GM23248 (cell line): ENCODE measurements at places on chromosomes 1 and 21. TPM values are rescaled to one million over a fixed set of nuclear protein-coding genes. Genes with fewer than 3 reads are reported as not detected.

- H3K27ac ChIP-seq = no peak overlapping the region
- H3K4me1 ChIP-seq = 0 out of 2 replicates have a peak, but pooled peaks cover 5% of the 10 kb centered on the region
- peak; percentile 32 for DNase-seq
- H3K36me3 ChIP-seq = no peaks in the 10 kb centered on the region
These were observed 4.5 kb downstream of the PMVK start for GRCh38 chr1:154931940-154932487.

DNA sequence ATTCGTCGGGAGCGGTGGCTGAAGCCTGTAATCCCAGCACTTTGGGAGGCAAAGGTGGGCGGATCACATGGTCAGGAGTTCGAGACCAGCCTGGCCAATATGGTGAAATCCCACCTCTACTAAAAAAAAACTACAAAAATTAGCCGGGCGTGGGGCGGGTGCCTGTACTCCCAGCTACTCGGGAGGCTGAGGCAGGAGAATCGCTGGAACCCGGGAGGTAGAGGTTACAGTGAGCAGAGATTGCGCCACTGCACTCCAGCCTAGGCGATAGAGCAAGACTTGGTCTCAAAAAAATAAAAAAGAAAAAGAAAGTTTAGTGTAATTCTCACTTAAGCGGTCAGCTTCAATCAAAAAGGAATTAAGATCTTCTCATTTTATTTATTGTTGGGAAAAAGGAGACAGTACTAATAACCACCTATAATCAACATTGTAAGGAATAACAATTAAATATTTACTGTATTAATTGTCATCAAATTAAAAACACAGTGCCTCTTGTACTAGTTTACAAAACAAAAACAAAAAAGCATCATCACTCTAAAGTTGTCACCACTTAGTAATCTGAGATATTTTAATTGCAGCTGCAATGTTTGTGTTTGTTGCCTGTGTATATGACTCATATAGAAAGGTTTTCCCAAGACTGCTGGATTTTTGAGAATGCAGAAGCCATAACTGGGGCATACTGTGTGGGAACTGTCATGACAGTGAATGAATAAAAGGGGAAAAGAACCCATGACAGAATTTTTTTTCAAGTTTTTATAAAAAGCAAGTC lies 3.7 kb downstream of the FBXO42 start:
- peak; percentile 89 for DNase-seq
- peak overlapping the region; percentile 70 for H3K27ac ChIP-seq
- H3K4me1 ChIP-seq = peaks cover 33% of the 10 kb centered on the region

DNA sequence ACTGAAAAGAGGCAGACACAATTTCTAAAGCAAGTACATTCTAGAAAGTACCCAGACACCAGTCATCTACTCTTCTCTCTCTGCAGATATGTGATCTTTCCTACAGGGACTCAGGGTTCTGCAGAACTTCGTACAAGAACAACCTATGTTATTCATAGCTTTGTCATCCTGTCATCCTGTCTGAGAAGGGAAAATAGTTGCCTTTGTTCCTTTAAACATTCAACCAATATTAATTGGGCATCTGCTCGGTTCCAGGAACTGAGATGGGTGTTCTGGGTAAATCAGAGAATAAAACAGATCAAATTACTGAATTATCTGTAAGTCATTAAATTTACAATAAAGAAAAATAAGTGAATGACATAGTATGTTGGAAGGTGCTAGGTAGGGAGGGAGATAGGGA lies 504.9 kb downstream of the MATN1 start:
- H3K27ac ChIP-seq = no peak overlapping the region
- no peaks in the 10 kb centered on the region for H3K36me3 ChIP-seq
- no peak overlapping the region for H3K4me3 ChIP-seq
- no peaks in the 10 kb centered on the region for H3K4me1 ChIP-seq
- DNase-seq = no peak
- H3K27me3 ChIP-seq = peaks cover 17% of the 10 kb centered on the region

DNA sequence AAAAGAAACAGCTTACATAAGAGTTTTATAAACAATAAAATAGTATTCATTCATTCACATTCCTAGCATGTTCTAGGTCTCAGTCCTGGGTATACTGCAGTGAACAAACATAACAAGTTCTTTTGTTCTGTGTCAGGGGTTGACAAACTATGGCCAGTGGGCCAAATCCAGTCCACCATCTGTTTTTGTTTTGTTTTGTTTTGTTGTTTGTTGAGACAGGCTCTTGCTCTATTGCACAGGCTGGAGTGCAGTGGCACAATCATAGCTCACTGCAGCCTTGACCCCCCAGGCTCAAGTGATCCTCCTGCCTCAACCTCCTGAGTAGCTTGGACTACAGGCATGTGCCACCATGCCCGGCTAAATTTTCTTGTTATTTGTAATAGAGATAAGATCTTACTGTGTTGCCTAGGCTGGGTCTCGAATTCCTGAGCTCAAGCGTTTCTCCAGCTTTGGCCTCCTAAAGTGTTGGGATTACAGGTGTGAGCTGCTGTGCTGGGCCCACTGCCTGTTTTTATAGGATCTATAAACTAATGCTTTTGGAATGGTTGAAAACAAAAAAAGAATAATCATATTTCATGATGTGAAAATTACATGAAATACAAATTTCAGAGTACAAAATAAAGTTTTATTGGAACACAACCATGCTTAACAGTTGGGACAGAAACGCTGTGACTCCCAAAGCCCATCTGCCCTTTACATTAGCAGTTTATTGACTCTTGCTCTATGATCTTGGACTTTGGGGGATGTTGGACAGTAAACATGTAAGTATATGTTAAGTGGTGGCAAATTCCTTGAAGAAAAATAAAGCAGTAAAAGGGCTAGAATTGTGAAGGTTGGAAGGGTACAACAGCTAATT lies 17.9 kb downstream of the CAPZA1 start:
- no peaks in the 10 kb centered on the region for H3K27me3 ChIP-seq
- H3K4me1 ChIP-seq = peaks cover 30% of the 10 kb centered on the region
- H3K27ac ChIP-seq = peak overlapping the region; percentile 68
- no peaks in the 10 kb centered on the region; the same call in 1 of the 2 replicates for H3K36me3 ChIP-seq
- peak; percentile 67 for DNase-seq

IL19 gene
- total RNA-seq = not detected in 2 replicates

DNA sequence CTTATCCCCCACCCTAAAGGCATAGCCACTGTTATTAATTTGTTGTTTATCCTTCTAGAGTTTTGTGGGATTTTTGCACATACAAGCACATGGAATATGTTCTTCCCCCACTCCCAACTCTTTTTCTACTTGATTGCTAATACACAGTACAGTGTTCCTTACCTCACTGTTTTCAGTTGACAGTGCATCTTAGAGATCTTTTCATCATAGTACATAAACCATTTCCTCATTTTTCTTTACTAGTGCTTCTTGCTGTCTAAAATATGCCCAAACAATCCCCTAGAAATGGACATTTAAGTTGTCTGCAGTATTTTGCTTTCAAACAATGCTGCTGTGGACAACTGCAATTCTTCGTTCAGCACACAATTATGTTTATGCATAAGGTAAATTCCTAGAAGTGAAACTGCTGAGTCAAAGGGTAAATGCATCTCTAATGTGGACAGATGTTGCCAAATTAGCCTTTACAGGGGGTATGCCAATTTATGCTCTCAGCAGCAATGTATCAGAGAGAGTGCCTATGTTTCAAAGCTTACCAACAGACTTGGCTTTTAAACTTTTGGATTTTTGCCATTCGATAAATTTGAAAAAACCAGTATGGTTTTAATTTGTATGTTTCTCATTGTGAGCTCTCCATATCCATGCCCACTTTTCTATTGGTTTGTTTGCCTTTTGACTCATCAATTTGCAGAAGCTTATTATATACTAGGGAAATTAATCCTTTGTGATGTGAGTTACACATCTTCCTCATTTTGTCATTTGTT lies 132.6 kb downstream of the MRPS6 start:
- no peaks in the 10 kb centered on the region for H3K36me3 ChIP-seq
- no peaks in the 10 kb centered on the region for H3K27me3 ChIP-seq
- H3K4me3 ChIP-seq = no peak overlapping the region; the same call in 1 of the 2 replicates

PLA2G2C gene
- not detected in 2 replicates for total RNA-seq

- peaks cover 45% of the 10 kb centered on the region for H3K4me1 ChIP-seq
- H3K27me3 ChIP-seq = no peaks in the 10 kb centered on the region
- H3K27ac ChIP-seq = peak overlapping the region; percentile 70
- peak overlapping the region; percentile 52 for H3K4me3 ChIP-seq
- peaks cover 48% of the 10 kb centered on the region for H3K36me3 ChIP-seq
These were observed 60.1 kb downstream of the HNRNPR start for GRCh38 chr1:23283667-23284602.

GRCh38 chr1:27402349-27402754 lies 9.9 kb downstream of the GPR3 start:
- H3K4me1 ChIP-seq = peaks cover 42% of the 10 kb centered on the region
- no peaks in the 10 kb centered on the region for H3K36me3 ChIP-seq
- peak overlapping the region; percentile 81 for H3K27ac ChIP-seq
- H3K27me3 ChIP-seq = no peaks in the 10 kb centered on the region
- no peak overlapping the region for H3K4me3 ChIP-seq
- DNase-seq = peak; percentile 86

AMY1C gene
- total RNA-seq = not detected in 2 replicates

CENPF gene
- total RNA-seq = 15.2 and 25.9 TPM in 2 replicates

DNA sequence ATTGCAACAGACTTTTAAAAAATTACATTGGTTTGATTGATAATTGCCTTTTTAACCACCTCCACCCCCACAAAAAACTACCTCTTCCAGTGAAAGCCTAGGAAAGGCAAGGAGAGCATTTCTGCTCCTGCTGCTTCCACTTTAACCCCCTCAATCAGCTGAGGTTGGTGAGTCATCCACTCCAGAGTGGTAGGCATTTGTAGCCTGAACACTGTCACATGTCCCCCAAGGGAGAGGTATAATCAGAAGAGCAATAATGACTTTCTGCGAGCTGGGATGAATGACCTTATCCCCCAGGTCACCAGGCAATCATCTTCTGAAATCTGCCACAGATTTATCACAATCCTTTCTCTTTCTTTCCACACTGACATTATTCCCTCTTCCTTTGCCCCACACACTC lies 126.6 kb upstream of the CAMK1G start:
- DNase-seq = peak; percentile 17
- H3K36me3 ChIP-seq = no peaks in the 10 kb centered on the region
- H3K27ac ChIP-seq = no peak overlapping the region
- no peaks in the 10 kb centered on the region; the same call in 1 of the 2 replicates for H3K27me3 ChIP-seq

TRIM58 gene
- not detected in 2 replicates for total RNA-seq

CFHR1 gene
- total RNA-seq = not detected in 2 replicates

- no peak for DNase-seq
- H3K4me1 ChIP-seq = no peaks in the 10 kb centered on the region
- H3K27ac ChIP-seq = no peak overlapping the region
- H3K4me3 ChIP-seq = no peak overlapping the region
- H3K27me3 ChIP-seq = 0 out of 2 replicates have a peak, but pooled peaks cover 3% of the 10 kb centered on the region
These were observed 5.8 kb downstream of the IGSF9 start for GRCh38 chr1:159939678-159940002.

DNA sequence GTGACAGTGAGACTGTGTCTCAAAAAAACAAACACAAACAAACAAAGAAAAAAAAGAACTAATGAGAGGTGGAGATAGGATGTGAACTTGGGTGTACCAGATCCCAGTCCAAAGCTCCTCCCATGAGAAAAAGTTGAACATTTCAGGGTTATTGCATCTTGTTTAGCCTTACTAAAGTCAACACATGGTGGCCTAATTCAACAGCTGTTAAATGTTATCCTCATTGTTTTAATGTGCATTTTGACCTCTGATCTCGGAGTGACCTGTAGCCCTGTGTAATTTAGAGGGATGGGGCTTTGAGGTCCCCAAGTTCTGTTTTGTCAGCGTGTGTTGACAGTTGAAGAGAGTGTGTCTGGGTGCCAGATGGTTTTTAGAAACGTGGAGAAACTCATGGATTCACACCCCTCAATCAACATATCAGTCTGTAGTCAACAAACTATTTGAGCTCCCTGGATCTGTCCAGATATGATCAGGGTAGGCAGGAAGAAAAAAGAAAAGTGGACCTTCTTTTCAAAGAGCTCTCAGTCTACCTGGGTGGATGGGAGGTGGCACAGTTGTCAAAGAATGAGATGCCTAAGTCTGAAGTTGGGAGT lies 34.7 kb downstream of the PTPRU start:
- no peaks in the 10 kb centered on the region for H3K36me3 ChIP-seq
- H3K4me3 ChIP-seq = no peak overlapping the region
- H3K4me1 ChIP-seq = peaks cover 9% of the 10 kb centered on the region
- DNase-seq = no peak
- H3K27me3 ChIP-seq = no peaks in the 10 kb centered on the region
- no peak overlapping the region for H3K27ac ChIP-seq

DNA sequence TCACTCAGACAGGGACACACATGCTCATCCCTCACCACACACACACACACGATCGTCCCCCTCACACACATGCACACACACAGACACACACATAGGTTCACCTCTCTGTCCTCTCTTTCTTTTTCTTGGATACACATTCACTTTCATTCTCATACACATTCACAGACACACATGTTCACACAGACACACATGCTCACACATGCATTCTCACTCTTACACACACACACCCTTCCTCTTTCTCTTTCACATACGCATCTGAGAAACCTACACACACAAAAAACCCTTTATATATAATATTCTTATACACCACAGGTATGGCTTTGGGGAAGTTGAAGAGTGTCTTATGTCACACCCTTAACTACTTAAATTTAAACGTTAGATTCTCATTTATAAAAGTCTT lies 248.6 kb upstream of the RUNX1 start:
- H3K27me3 ChIP-seq = no peaks in the 10 kb centered on the region
- no peak overlapping the region for H3K4me3 ChIP-seq
- peaks cover under 1% of the 10 kb centered on the region; the same call in 1 of the 2 replicates for H3K4me1 ChIP-seq
- no peaks in the 10 kb centered on the region for H3K36me3 ChIP-seq
- no peak for DNase-seq

DNA sequence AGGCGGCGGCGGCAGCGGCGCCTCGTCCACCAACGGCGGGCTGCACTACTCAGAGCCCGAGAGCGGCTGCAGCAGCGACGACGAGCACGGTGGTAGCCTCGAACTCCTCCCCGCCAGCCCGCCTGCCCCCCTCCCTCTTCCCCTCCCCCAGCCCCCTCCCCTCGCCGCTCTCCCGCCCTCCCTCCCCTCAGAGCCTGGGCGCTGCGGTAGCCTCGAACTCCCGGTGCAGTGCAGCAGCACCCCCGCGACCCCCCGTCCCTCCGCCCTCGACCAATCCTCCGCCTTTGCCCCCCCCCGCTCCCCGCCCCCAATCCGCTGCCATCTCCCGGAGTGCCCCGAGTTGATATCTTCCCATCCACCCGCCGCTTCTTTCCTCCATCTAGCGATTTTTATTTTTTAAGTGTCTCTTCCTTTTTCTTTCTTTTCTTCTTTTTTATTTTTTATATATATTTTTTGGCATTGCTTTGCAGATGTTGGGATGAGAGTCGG lies 516 bp downstream of the RCOR3 start:
- H3K27ac ChIP-seq = peak overlapping the region; percentile 92
- H3K27me3 ChIP-seq = no peaks in the 10 kb centered on the region
- H3K36me3 ChIP-seq = 0 out of 2 replicates have a peak, but pooled peaks cover 5% of the 10 kb centered on the region

- no peak for DNase-seq
- no peak overlapping the region for H3K4me3 ChIP-seq
- no peak overlapping the region for H3K27ac ChIP-seq
- H3K27me3 ChIP-seq = no peaks in the 10 kb centered on the region; the same call in 1 of the 2 replicates
These were observed 37.0 kb upstream of the PARP1 start for GRCh38 chr1:226444901-226445300.
